Epithelial cell of prostate (primary cell): ENCODE measurements at places on chromosomes 16 and 17.

DNA sequence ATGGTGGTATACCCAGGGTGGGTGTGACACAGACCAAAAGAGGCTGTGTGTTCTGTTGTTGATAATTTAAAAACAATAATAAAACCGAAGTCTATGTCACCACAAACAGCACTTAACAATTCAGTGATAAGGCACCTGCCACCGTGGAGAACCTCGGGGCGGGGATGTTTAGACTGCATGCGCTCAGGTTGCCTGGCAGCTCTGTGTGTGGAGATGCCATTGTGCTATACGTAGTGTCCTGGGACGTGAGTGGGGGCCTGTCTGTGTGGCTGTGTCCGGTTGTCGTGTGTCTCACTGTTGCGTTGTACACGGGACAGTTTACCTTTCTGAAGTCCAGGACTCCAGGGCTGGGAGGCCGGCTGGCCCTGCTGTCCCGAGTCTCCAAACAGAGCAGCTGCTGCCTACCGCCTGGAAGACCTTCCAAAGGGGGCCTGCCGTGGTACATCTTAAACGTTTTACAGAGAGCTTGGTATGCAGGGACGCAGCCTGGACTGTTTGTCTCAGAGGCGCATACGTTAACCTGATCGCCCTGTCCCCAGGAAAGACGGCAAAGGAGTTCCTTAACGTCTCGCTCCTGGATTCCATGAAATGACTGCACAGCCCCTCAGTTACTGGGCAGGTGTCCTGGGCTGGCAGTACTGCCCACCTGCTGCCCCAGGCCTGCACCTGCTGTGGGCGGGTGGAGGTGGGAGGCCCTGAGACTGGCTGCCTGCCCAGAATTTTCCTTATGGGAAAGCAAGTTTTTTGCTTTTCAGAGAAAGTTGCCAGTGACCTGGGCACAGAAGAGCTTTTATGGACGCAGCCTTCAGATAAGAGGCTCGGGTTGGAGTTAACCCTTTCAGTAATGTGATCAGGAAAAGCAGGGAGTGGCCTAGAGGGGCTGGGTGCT, 19.0 kb downstream of the SPIRE2 start:
- DNase-seq, result no peak

GRCh38 chr17:14903854-14904253, 361.3 kb downstream of the PMP22 start:
- no peak for DNase-seq

GRCh38 chr17:67718325-67718941, 697 bp downstream of the NOL11 start:
- no peak for DNase-seq

DNA sequence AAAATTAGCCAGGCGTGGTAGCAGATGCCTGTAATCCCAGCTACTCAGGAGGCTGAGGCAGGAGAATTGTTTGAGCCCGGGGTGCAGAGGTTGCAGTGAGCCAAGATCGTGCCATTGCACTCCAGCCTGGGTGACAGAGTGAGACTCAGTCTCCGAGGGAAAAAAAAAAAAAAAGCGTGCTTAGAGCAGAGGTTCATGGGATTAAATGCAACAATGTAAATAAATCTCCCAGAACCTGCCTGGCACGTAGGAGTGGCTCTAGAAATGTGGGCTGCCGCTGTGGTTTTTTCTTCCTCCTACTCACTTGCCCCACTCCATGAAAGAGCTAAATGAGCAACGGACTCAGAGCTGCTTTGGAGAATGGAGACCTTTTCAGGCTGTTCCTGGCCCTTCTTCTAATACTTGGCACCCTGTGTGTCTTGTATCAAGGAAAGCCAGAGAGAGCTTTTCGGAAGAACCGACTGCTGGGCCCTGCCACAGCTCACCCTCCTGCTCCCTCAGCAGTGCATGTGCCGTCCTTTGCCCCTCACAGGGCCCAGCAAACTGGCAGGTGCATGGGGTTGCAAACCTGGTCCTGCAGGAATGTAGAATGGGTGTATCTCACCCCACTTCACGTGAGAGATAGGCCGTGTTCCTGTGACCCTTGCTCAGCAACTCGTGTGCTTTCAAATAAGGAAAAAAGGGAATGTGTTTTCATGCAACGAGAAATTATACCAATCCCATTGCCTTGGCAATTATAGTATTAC, 52.0 kb downstream of the LDHD start:
- peak; percentile 44 for DNase-seq

- DNase-seq, result no peak
Observed at GRCh38 chr16:75455677-75456076, 8.8 kb downstream of the TMEM170A start.

DNA sequence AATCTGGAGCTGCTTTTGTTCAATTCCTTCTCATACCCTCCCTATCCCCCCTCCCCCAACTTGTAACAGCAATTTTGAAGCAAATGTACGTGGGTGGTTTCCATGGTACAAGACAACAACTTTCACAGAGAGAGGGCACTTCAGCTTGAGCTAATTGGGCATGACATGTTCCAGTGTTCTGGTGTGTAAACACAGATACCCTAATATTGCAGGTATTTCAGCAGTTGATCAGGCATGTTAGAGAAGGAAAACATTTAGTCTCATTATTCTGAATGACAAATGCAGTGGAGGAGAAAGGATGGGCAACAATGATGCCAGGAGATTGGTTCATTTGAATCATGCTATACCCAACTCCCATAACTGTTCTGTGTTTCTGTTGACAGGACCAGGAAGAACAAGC, 137.5 kb downstream of the TRIM37 start:
- DNase-seq, result no peak

GRCh38 chr17:11644265-11645212, 46.3 kb downstream of the DNAH9 start:
- DNase-seq, result peak; percentile 6

GRCh38 chr17:7413346-7413985, 5.8 kb downstream of the NLGN2 start:
- no peak for DNase-seq

- no peak for DNase-seq
Observed at GRCh38 chr16:70582280-70582978, 58.8 kb downstream of the SF3B3 start.

DNA sequence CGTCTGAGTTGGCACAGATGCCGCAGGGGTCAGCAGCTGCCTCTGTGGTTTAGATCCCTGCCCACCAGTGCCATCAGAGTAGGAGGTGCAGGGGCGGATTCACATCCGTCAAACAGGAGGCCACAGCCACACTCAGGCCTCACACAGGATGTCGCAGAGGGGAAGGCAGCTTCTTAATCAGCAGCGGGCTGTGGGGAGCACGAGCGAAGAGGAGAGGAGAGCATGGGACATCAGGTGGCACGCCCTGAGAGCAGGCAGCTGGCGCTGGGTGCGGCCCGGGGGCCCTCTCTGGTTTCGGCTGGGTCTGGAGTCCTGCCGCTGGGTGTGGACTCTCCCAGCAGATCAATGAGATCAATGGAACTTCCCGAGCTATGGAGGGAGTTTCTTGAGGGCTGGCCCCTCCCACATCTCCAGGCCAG, 9.6 kb downstream of the LLGL2 start:
- no peak for DNase-seq

- DNase-seq, result no peak
Observed at GRCh38 chr17:29102741-29103181, 59.8 kb downstream of the PIPOX start.

DNA sequence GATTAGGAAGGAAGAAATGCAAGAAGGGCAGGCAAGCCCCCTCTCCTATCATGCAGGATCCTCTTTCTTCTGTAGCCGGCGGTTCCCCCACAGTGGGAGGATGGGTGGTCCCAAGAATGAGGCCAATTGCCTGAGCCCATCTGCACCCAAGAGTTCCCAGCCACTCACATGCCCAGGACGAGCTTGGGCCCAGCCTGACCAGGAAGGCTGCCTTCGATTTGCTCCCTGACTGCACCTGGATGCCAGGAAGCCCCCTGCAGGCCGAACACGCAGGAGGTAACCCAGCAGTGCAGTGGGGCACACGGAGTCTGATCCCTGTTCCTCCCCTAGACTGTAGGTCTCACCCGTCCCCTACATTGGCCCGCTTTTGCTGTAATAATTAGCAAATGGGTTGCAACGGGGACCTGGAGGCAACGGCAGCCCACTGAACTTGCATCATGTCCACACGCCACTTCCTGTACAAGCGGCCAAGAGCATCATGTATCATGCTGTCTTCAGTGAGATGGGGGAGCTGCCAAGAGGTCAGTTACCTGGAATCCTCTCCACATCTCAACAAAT, 67.5 kb downstream of the AMFR start:
- no peak for DNase-seq

- DNase-seq, result no peak
Observed at GRCh38 chr16:86455116-86455515, 55.2 kb upstream of the FOXF1 start.

- DNase-seq, result no peak
Observed at GRCh38 chr16:25750488-25751216, 58.9 kb downstream of the HS3ST4 start.

GRCh38 chr17:3972931-3973330, 8.7 kb upstream of the ATP2A3 start:
- DNase-seq, result no peak

GRCh38 chr17:9843152-9844010, 17.7 kb downstream of the GLP2R start:
- no peak for DNase-seq

DNA sequence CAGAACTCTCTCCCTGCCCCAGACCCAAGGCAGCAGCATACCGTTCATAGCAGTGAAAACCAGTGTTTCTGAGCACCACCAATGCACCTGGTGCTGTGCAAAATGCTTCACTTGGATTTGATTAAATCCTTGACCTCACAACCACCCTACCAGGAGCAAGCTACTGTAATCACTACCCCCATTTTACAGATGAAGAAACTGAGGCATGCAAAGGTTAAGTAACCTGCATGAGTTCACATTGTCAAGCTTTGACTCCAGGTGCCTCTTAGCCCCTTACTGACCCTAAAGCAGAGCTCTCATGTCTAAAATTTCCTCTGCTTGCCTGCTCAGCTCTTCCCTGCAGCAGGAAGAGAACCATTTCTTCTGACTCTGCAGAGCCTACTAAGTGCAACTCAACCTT, 34.2 kb upstream of the GOSR2 start:
- no peak for DNase-seq

- DNase-seq, result no peak
Observed at GRCh38 chr17:42457107-42457792, 1.4 kb upstream of the ATP6V0A1 start.

- DNase-seq, result no peak
Observed at GRCh38 chr16:68300734-68301459, 9.8 kb downstream of the SLC7A6OS start.

DNA sequence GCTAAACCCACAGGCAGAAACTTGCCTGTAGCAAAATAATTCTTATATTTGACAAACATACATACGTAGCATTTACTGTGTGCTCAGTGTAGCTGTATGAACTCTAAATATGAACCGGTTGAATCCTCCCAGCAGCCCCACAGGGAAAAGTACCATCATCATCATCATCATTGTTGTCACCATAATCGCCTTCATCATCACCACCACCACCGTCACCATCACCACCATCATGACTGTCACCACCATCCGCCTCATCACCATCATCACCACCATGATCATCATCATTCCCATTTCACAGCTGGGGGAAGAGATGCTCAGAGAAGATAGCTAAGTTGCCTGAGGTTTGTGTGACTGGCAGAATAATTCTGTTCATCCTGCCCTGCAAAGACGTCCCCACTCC, 81.7 kb downstream of the IRF8 start:
- DNase-seq, result no peak

GRCh38 chr17:80476877-80477646, 655 bp upstream of the NPTX1 start:
- DNase-seq, result no peak

GRCh38 chr17:31492880-31493655, 101.6 kb downstream of the RAB11FIP4 start:
- no peak for DNase-seq

DNA sequence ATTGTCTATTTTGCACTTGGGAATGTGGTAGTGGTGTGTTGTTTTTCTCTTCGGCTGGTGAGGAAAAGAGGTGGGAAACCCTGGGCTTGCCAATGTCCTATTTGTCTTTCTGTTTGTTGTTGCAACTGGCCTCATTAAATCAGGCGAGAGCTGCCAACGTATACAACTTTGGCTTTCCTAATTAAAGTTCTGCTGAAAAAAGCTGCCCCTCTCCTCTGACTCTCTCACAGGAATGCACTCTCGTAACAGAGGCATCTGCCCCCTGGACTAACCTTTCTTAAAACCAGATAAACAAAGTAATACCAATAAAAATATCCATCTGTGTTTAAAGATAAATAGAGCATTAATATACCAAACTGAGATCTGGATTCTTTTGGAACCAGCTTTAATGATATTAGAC, 7.8 kb downstream of the CDRT15 start:
- no peak for DNase-seq

DNA sequence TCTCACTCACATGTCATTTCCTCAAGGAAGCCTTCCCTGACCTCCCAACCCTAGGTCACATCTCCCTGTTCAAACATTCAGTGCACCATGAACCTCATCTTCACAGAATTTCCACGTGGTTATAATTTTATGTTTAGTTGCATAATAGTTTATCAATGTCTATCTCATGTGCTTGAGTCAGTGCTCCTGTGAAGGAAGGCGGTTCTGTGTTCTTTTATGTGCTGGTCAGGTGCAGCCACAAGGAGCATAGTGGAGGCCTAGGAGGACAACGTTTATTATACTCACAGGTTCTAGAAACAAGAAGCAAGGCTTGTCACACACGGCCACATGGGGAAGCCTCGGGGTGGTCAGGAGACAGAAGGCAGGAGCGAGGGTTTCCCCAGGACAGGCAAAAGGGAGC, 34.5 kb upstream of the SCNN1B start:
- no peak for DNase-seq

DNA sequence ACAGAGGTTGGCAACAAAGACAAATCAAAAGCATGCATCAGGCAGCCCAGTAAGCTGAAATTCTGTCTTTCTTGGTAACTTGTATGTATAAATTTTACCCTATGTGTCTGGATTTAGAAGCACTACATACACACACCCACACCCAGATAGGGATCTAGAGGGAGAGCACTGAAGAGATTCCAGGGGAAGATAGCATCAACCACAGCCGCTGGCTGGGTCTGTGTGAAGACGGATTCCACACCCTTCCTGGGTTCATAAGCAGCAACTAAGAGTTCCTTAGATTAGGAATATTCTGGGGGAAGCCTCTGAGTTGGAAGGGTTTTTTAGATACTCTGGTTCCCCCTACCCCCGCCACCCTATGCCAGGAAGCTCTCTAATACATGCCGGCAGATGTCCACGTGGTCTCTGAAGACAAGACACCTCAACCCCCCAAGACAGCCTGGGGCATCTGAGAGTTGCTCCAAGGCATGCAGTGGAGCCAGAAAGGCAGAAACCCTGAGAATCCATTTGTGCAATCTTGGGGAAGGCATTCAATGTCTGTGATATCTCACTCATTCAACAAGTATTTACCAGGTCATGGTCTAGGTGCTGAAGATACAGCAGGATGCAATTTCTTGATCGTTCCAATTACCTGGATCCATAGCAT, 86.4 kb downstream of the NOG start:
- peak; percentile 18 for DNase-seq

- DNase-seq, result no peak
Observed at GRCh38 chr16:17850581-17851250, 380.0 kb upstream of the XYLT1 start.

DNA sequence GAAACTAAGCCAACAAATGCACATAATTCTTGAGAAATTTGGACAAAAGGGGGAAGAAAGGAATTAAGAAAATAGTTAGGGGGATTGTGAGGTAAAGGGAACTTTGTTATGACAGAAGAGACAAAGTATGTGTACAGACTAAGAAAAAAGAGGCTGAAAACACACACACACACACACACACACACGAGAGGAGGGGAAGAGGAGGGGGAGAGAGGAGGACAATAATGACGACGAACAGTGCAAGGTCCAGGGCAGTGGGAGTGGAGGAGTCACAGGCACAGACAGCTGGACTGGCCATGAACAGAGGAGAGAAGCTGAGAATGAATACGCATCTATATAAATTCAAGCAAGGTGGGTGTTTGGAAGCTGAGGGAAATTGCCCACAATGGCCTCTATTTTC, 44.6 kb downstream of the MARVELD3 start:
- DNase-seq, result no peak
